Suprapubic skin (tissue), 4 donors: ENCODE measurements at places on chromosomes 11 and 22.

DNA sequence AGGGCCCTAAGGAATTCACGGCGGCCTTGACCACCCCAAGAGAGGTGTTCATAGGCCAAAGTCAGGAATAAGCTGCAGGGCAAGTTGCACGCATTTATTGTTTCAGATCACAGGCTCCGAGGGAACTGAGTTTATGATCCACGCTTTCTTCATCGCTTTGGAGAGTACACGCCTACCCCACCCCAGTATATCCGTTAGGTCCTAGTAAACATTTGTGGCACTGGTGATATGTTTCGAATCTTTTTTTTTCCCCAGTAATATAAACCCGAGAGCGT, 805 bp downstream of the GANAB start:
- DNase-seq, result no peak

DNA sequence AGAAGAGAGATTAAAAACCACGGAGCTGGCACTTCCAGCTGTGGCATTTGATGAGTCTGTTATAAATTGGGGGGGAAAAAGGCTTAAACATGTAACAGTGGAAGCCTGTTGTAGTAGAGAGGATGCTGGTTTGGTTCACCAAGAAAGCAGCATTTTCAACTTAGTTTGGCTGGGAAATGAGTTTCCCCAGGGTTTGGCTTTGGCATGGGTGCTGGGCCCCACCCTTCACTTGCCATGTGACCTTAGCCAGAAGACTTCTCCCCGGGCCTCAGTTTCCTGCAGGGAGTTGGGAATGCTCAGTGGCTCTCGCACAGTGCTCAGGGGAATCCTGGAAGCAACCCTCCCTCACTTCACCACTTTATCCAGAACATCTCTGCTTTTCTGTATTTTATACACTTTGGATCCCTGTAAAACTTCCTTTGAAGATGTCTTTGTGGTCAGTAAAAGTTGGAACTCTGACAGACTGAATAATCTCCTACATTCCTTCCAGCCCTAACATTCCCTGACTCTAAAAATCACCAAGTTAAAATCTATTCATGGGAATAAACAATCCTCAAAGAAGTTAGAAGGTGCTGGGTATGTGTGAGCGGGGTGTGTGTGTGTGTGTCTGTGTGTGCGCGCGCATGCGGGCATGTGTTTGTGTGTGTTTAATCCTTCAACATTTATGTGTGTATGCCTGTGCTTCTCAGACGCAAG, 166.0 kb downstream of the TENM4 start:
- DNase-seq, result no peak

- no peak for DNase-seq
These were observed 380.5 kb downstream of the TENM4 start for GRCh38 chr11:79060081-79060953.

- DNase-seq, result no peak
These were observed 577.1 kb upstream of the CCDC90B start for GRCh38 chr11:83863272-83863671.

DNA sequence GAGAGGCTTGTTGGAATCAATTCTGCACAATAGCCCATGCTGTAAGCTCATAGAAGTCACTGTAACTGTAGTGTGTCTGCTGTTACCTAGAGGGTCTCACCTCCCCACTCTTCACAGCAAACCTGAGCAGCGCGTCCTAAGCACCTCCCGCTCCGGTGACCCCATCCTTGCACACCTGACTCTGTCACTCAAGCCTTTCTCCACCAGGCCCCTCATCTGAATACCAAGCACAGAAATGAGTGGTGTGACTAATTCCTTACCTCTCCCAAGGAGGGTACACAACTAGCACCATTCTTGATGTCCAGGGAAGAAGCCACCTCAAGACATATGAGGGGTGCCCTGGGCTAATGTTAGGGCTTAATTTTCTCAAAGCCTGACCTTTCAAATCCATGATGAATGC, 13.3 kb downstream of the SERPIND1 start:
- DNase-seq, result no peak

DNA sequence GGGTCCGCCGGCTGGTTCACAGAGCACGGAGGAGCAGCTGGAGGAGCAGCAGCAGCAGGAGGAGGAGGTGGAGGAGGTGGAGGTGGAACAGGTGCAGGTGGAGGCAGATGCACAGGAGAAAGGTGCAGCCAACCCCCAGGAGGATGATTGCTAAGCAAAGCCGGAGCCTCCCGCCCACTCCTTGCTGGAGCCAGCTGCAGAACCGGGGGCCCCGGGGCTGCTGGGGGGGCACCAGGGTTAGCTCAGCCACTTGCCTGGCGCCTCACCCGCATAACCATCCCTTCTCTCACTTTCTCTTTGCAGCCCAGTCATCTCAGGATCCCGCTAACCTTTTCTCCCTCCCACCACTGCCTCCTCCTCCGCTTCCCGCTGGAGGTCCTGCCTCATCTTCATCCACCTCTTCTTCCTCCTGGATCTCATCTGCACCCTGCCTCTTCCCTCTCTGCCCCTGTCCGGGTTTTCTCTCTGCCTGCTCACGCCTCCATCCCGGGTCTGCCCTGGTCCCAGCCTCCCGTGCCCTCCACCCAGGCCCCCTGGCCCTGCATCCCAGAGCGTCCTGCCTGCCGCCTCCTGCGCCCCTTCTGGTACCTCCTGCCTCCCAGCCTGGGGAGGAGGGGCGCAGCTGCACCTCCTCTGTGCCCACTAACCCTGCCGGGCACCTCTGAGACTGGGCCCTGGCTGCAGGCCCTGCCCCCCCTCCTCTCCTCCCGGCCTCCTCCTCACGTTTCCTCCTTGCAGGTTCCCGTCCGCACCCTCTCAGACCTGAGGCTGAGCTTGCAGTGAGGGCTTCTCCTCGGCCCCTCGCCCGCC, 9.5 kb downstream of the KCTD17 start:
- no peak for DNase-seq

DNA sequence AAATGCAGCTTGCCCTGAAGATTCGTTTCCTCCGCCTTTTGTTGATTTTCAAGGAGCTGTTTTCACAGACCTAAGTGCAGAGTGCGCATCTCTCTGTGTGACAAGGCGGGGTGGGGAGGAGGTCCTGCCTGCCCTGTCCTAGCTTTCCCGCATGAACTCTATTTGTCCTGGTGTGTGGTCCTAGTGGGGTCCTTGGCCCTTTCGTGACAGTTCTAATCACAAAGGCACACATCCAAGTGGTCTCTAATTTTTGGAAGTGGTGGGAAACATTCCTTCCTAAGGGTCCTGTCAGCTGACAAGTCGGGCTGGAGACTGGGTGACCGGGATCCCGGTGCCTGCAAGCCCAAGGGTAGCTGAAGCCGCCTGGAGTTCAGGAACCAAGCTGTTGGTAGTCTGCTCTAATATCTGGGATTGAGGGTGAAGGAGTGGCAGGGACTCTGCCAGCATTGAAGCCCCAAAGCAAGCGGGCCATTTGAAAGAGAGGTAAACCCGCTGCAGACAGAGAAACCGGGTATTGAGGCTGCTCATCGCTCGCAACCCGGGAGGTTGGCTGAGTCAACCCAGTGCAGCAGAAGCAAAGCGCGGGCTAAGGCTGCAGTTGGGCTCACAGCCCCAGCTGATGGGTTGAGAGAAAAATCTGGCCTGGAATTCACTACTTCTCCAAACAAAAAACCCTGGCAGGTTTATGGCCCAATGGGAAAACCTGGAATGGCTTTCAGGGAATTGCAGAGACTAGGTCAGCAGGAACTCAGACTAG, 28.1 kb upstream of the FBXO3 start:
- DNase-seq, result no peak

DNA sequence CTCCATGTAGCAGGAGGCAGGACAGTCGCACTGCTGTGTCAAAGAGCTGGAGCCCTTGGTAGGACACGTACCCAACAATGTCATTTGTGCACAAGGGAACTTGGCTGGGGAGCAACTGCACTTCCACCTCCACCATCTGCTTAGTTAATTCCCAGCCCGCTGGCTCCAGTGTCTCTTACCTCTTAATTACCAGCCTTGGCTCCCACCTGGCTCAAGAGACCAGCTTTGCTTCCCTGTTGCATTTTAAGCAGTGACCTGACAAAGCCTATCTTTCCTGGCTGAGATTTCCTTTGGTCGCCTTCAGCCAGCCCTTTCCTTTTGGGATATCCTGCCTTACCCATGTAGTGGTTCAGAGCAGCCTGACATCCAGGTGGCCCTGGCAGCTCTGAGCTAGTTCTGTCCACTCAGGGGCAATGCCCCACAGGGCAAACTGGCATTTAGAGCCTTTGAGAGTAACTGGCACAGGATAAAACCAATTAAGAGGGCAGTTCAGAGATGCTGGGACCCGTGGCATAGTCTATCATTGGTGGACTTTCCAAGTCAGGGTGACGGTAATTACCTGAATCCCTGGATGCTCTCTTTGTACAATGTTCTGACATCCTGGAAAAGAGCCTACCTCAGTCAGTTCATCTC, 212.6 kb upstream of the SORL1-AS1 start:
- no peak for DNase-seq

DNA sequence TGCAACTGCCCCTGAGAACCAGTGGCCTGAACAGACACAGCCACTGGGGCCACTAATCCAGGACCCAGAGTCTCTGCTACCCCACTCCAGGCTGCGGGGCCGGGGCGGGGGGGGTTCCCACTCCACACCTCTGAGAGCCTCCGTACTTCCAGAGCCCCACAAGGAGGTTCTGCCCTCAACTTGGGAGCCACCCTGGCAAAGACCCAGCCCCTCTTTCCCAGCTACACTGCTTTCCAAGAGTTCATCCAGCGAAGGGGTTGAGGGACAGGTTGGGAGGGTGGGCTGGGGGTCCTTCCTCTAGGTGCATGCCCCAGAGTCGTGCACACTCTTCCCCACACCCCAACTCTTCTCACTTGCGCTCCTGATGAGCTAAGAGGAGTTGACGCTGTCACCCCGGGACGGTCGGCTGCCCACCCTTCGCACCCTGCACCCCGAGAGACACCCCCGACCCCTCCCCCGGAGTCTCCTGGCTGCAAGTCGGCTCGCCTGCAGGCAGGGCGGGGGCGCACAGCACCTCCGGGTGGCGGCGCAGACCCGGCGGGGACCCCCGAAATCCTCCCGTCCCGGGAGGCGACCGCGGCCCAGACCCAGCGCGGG, 531 bp downstream of the RAB3IL1 start:
- peak; percentile 77 for DNase-seq

DNA sequence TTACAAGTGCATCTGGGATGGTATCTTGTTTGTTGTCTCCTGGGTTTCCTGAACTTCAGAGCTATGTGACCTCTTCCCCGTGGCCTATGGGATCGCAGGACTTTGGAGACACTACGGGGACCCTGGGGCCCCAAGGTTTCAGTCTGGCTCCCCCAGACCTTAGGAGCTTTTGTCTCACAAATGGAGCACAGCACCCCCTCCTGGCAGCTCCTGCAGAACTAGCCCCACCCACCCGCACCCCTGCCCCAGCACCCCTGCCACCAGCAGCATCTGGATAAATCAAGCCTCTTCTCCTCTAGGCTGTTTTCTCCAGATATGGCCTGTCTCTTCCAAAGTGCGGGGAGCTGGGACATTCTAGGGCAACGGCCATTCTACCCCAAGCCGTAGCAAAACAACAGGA, 10.4 kb downstream of the RCOR2 start:
- no peak for DNase-seq

- DNase-seq, result no peak
These were observed 22.1 kb upstream of the BDNF start for GRCh38 chr11:27722117-27722952.

GRCh38 chr11:67027943-67028542, 5.1 kb downstream of the SYT12 start:
- DNase-seq, result no peak

GRCh38 chr22:22720201-22720723, 75.8 kb downstream of the GGTLC2 start:
- DNase-seq, result no peak

DNA sequence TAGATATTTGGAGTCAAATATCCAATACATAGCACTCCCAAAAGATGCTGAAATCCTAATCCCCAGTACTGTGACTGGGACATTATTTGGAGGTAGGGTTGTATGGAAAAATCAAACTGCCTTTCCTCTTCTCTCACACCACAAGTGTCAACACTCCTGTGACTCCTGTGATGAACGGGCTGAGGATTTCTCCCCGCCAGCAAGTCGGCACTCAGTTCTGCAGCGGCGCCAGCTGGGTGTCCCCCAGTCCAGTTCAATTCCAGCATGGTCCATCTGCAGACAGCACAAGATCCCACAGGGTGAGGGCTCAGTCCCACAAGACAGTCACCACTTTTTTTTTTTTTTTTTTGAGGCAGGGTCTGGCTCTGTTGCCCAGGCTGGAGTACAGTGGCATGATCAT, 4.3 kb upstream of the PARVB start:
- DNase-seq, result no peak

GRCh38 chr11:67345920-67346819, 7.2 kb downstream of the POLD4 start:
- DNase-seq, result no peak

GRCh38 chr11:69144316-69145049, 11.3 kb upstream of the SMIM38 start:
- DNase-seq, result no peak

DNA sequence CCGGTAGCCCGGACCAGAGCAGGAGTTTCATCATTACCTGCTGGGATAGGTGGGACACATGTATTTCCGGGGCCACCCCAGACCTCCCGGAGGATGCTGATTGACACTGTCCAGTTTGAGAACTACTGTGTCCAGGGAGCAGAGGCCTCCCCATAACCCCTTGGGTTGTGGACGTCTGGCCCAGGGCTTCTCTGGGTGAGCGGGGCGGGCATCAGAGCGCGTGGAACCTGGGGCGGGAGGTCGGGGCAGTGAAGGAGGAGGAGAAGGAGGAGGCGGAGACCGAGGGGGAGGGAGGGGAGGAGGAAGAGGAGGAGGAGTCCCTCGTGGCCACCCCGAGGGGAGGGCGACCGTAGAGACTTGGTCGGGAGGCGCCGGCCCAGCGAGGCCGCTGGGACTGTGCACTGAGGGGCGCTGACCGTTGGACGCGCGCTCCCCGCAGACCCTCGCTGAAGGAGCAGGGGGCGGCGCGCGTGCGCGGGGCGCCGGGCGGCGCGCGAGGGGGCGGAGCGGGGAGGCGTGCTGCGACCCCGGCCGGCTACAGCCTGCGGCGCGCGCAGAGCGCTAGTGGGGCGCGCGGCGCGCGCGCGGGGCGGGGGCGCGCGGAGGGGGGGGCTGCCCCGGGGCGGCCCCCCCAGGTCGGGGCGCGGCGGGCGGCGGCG, at the start of gene GRK3:
GRK3 (plus strand) TSS at position 356 of the 659 bp plus-strand sequence. CDS start 366 bp downstream, outside the sequence.
- DNase-seq, result peak; percentile 86

GRCh38 chr11:97351939-97352338, 962.1 kb downstream of the JRKL start:
- DNase-seq, result no peak

GRCh38 chr11:110908401-110909105, 196.3 kb upstream of the ARHGAP20 start:
- no peak for DNase-seq
